ENCODE measurements at places on chromosomes 2 and 18.

DNA sequence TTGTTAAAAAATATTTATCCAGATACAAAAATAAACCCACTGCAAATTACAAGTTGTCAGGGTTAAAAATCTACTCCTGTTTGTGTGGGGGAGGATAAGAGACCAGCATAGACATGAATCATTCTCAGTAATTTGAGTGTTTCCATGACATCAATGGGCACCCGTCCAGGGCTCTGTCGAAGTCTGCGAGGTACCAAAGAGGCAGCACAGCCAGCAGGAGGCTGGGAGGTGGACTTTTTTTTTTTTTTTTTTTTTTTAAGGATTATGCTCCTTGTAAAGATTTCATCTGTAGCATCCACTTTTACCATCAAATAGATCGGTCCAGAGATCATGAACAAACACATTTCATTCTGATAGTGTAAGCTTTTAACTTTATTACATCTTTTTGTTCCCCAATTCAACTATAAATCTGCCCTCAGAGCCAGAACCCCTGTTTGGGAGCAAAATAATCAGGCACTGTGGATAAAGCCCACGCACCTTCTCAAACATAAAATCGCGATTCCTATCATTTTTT lies 182.0 kb downstream of the TCF4 start:
- DNase-seq, result peak; percentile 89

DNA sequence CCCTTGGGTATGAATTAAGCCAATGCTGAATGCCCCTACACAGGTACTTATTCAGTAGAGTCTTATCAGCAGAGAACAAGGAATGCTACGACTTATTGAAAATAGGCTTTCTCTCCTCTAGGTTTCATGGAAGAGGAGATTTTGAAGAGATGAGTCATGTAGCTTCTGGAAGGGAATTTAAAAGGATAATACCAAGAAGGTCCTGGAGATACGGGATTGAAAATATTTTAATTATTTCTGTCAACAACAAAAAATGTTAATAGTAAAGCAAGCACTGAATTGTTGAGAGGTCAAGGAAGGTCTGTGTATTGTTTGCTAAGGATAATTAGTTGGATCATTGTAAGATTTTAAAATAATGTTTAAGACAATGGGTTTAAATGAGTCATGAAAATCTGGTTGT lies 293.0 kb upstream of the SPHKAP start:
- DNase-seq, result no peak

GRCh38 chr2:32864334-32865111 lies 82.2 kb upstream of the LTBP1 start:
- no peak for DNase-seq

GRCh38 chr18:59359576-59359952 lies 499 bp upstream of the LMAN1 start:
- no peak for DNase-seq

DNA sequence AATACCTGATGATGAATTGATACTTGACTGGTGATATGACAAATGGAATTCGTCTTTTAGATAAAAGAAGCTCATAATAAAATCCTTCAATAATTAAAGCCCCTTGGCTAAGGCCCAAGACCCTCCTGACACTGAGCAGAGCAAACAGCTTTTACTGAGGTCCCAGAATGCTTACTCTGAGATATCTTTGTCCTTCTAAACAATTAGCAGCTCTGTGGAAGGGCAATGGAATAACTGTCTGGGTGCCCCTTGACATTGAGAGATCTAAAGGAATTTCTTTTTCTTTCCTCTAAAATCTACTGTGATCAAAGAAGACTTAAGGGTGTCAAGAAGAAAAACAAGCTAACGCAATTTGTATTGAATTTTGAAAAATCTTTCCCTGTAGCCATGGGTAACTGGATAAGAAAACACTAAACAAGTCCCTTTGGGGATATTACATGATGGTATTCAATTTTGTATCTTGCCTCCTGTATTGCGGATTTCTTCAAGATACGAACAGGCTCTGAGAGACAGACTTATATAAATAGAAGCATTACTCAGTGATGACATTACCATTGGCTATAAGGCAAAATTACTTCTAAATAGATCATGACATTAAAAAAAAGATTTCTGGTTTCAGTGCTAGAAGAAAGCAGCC lies 128.8 kb downstream of the MREG start:
- DNase-seq, result no peak

- no peak for DNase-seq
Measured at GRCh38 chr2:229765721-229766120, 51.4 kb upstream of the DNER start.

- DNase-seq, result no peak
Measured at GRCh38 chr2:47266939-47267710, 112.0 kb upstream of the STPG4 start.

- DNase-seq, result no peak
Measured at GRCh38 chr2:14255135-14255820, 377.2 kb upstream of the LRATD1 start.

GRCh38 chr2:32863803-32864202 lies 83.0 kb upstream of the LTBP1 start:
- no peak for DNase-seq

DNA sequence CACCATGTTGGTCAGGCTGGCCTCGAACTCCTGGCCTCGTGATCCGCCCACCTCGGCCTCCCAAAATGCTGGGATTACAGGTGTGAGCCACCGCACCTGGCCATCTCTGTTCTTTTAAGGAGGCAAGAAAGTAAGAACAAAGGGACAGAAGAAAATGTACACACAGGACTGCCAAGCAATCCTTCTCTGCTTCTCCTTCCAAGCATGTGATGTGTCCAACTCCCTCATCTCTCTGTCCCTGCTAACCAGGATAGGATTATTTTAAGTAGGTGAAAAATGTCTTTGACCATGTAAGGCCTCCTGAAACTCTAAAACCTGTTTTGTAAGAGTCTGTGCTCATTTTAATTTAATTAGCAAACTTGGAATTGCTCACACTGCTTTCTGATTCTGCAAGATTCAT lies 89.3 kb upstream of the ATL2 start:
- DNase-seq, result no peak

DNA sequence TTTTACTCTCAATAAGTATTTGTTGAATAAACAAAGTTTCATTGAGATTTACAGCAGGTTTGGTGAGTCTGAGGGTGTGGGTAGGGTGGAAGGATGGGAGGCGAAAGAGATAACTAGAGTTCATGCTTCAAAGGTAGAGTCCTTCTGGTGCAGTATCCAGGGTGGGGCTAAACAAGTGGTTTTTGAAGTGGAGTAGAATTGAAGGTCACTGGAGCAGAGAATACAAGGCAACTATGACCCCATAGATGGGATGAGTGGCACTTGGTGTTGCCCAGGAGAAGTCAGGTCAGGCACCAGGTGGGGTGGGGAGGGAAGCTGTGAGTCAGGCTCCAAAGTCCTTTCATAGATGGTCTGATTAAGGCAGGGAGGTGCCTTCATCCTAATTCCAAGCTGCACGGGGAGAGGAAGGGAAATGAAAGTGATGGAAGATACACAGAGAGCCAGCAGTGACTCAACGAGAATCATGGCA lies 6.6 kb upstream of the CAB39 start:
- DNase-seq, result no peak

- DNase-seq, result no peak
Measured at GRCh38 chr2:45089554-45090261, 80.5 kb upstream of the SIX2 start.

DNA sequence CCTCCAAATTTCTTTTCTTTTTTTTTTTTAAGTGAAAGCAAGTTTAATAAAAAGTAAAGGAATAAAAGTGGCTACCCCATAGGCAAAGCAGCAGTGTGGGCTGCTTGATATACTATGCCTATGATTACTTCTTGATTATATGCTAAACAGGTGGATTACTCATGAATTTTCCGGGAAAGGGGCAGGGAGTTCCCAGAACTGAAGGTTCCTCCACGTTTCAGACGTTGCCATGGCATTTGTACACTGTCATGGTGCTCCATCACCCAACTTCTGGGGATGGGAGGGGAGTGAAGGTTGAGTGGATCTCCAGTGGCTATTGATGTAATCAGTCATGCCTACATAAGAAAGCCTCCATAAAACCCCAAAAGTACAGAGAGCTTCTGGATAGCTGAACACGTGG lies 176.2 kb downstream of the CYP26B1 start:
- no peak for DNase-seq

GRCh38 chr18:45004546-45005080 lies 323.9 kb downstream of the SETBP1 start:
- no peak for DNase-seq

DNA sequence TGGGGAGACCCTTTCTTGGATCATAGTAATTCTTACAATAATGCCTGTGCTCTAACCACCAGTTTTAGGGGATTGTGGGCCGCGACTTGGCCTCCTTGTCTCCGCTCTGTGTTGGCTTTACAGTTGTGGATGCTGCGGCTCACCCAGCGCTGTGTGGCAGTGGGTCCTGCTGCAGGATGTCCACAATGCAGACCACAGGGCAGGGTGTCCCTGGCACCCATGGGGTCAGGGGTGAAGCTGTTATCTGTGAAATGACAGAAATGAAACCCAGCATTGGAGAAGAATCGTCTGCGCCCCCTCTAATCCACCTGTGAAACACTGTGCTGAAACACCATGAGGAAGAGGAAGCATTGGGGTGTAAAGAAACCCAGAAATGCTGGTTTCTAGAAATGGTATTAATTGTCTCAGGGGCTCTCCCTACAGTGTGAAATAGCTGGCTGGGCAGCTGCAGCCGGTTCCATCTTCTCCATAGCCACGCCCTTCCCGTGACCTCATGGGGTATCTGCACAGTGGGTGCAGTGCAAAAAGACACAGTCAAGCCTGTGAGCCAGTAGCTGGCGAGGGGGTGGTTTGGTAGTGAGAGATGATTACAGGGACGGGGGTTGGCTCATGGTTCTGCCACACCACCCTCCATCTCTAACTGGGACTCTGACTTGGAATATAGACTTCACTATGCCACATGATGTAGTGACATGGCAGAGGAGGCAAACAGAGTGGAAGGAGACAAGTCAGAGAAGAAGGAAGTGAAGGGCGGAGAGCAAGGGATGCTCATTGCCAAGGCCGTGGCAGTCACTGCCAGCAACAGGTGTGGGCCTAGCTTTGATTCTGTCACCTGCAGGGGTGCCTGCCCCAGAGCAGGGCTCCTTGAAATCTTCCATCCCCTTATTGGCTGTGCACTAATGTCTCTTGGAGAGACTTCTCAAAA lies 16.2 kb downstream of the INPP4A start:
- DNase-seq, result no peak

DNA sequence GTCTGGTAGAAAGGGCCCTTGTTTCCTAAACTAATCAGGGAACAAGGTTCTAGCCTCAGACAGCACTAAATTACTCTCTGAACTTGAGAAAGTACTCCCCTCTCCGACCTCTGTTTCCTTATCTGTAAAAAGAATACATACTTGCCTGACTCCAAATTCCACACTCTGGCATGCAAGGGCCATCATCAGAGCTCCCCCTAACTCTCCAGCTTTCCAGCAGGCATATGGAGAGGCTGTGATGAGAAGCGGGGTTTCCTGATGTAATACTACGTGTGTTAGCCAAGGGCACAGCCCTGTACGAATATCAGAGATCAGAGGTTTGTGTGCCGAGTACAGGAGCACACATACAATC lies 1.8 kb upstream of the EVA1A start:
- no peak for DNase-seq

DNA sequence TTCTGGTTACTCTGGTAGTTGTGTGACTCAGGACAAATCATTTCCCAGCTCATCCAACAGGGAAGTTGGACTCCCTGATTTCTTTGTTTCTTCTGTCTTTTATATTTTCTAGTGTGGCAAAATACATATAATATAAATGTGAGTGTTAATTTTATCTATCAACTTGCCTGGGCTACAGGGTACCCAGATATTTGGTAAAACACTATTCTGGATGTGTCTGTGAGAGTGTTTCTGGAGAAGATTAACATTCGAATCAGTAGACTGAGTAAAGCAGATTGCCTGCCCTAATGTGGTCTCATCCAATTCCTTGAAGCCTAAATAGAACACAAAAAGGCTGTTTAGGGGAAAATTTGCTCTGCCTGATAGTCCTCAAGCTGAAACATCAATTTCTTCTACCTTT lies 122.9 kb upstream of the STPG4 start:
- DNase-seq, result no peak

GRCh38 chr2:215375467-215375830 lies 60.4 kb downstream of the FN1 start:
- no peak for DNase-seq

DNA sequence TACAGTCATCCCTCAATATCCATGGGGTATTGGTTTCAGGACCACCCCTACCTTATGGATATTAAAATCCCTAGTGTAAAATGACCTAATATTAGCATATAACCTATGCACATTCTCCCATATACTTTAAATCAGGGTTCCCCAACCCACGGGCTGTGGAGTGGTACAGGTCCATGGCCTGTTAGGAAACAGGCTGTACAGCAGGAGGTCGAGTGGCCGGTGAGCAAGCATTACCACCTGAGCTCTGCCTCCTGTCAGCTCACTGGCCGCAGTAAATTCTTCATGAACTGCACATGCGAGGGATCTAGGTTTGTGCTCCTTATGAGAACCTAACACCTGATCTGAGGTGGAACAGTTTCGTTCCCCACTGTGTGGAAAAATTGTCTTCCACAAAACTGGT lies 73.8 kb downstream of the RIF1 start:
- DNase-seq, result no peak

GRCh38 chr2:64652231-64653108 lies 1.2 kb downstream of the SERTAD2 start:
- no peak for DNase-seq

GRCh38 chr2:237816531-237816930 lies 18.0 kb downstream of the RBM44 start:
- DNase-seq, result no peak

- DNase-seq, result no peak
Measured at GRCh38 chr2:15367205-15367604, 193.9 kb downstream of the NBAS start.

All from urinary bladder (tissue), 4 donors.